ENCODE measurements at places on chromosomes 13 and 19.
A peak's percentile ranks its signal among the peaks of the same experiment; 100 is the strongest.

- peak; percentile 27 for DNase-seq
Observed at GRCh38 chr13:30679483-30680330, 55.6 kb upstream of the ALOX5AP start.

DNA sequence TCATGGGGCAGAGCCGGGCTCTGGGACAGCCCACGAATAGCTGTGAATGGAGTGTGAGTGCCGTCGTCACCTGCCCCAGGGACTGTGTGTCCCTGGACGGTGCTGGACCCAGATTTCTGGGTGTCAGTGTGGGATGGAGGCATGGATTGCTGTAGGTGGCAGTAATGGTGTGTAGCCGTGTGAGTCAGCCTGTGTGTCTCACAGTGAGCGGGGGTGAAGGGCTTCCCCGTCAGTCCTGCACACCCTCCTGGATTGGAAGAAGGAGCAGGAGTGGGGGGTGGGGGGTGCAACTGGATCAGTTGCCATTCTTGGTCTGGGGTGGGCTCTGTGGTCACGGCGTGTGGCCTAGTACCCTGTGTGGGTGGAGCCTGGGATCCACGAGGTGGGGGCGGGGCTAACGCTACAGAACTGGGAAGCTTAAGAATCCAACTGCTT lies 6.5 kb upstream of the LTBP4 start:
- DNase-seq, result no peak

DNA sequence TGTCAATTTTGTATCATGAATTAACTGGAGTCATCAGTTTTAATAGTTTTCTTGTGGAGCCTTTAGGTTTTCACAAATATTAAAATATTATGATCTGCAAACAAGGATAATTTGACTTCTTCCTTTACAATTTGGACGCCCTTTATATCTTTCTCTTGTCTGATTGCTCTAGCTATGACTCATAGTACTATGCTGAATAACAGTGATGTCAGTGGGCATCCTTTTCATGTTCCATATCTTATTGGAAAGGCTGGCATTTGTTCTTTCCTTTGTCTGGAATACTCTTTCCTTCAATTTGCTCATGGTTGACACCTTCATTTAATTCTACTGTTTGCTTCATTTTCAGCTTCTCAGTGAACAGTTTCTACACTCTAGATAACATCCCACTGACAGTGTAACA lies 1129.3 kb downstream of the SLITRK5 start:
- DNase-seq, result no peak

DNA sequence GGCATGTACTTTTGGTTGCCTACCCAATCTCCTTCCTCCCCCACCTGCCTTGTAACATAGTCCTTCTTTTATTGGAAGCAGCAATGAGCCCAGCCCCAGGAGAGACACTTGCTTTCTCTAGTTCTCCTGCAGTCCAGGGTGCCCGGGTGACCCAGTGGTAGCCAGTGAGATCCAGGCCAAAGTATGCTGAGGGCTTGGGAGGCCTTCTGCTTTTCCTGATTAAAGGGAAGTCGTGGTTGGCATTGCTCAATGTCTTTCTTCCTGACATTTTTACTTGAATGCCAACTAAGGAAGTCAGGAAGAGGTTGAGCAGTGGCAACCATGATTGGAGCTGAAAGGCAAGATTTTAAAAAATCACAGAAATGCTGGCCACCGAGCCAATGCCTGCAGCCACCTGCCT lies 25.7 kb downstream of the CNMD start:
- no peak for DNase-seq

GRCh38 chr19:34041925-34042521 lies 130.3 kb upstream of the LSM14A start:
- DNase-seq, result peak; percentile 71

DNA sequence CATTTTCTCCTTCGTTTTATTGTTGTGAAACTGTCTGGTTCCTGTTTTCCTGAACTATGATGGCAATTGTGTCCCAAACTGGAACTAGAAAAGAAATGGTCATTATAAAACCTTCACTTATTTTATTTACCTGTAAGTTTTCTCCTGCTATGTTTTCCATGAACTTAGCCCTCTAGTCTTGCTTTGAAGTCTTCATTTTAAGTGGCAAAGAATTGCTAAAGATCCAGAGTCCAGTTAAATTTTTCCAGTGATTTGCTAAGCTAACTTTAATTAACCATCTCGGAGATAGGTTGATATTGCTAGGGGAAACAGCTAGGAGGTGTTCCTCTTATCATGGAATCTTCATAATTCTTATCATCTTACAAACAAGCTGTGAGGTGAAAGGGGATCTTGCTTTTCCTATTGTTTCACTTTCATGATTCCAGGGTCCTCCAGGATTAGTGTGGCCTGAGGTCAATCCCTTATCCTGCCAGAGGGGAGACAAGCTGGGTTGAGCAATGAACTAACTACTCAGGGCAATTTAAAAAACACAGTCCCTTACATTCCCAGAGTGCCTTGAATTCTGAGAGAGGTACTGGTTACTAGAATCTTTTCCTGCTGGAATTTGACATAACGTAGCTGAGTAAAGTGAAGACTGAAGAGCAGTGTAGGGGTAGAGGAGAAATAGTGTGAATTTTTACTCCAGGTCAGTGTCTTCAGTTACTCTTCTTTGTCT lies 112.5 kb downstream of the ESD start:
- DNase-seq, result no peak

DNA sequence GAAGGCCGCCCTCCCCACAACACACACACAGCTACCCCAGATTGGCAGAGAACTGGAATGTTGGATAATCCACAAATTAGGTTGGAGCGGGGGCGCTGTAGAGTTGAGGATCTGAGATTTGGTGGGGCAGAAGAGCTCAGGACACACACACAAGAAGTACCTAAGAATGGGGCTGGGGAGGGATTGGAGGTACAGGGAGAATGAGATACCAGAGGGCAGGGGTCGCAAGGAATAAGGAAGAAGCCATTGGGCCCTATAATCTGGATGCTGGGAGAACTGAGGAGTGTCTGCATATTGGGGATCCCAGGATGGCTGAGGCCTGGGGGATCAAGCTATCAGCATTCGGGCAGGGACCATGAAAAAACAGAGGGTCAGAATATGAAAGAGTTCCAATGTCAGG lies 11.5 kb downstream of the SYT3 start:
- DNase-seq, result no peak

- no peak for DNase-seq
Observed at GRCh38 chr13:66875264-66875663, 354.9 kb downstream of the PCDH9 start.

DNA sequence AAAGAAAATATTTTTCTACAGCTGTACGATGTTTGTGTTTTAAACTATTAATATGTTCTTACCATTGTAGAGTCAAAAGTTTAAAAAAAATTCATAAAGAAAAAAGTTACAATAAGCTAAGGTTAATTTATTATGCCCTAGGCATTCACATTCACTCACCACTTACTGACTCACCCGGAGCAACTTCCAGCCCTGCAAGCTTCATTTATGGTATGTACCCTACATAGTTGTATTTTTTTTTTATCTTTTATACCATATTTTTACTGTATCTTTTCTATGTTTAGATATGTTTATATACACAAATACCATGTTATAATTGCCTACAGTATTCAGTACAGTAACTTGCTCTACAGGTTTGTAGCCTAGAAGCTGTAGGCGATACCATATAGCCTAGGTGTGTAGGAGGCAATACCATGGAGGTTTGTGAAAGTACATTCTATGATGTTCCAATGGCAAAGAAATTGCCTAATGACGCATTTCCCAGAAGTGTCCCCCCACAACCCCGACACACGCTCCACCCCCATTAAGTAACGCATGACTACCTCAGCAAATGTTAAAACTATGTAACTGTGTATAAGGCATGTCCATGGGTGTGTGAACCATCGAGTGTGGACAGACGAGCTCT lies 60.4 kb downstream of the SLITRK6 start:
- DNase-seq, result no peak

GRCh38 chr19:6421075-6422014 lies 3.3 kb downstream of the KHSRP start:
- DNase-seq, result no peak

DNA sequence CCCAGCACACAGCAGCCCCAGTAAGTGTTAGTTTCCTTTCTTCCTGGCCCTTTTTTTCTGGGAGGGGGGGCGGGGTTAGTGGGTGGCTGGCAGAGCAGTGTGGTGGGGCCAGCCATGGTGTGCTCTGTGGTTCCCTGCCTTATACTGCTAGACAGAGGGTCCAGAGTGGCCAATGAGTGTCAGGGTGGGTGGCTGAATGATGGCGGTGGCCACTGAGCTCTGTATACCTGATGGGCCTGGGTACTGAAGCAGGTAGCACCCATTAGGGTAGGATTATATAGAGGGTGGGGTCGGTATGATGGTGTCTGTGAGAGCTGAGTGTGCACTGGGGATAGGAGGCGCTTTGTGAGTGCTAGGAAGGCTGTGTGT lies 13.8 kb downstream of the CIC start:
- DNase-seq, result no peak

DNA sequence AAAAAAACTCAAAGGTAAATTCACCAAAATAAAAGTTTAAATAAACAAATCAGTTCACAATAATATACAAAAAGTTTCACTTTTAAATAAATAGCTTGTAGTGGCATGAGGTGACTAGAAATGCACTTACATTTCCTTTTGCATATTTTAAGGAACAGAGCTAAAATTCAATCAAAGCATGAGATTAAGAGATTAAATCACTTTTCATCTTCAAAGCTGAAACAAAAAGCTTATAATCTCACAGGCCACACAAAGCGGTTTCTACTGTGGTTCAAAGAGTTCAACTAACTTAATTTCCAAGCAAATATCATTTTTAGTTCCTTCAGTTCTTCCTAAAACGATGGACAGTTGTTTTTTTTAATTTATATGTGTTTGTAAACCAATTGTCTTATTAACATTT lies 38.9 kb downstream of the TSC22D1 start:
- DNase-seq, result no peak

- no peak for DNase-seq
Observed at GRCh38 chr19:50209131-50209530, 5.7 kb downstream of the MYH14 start.

DNA sequence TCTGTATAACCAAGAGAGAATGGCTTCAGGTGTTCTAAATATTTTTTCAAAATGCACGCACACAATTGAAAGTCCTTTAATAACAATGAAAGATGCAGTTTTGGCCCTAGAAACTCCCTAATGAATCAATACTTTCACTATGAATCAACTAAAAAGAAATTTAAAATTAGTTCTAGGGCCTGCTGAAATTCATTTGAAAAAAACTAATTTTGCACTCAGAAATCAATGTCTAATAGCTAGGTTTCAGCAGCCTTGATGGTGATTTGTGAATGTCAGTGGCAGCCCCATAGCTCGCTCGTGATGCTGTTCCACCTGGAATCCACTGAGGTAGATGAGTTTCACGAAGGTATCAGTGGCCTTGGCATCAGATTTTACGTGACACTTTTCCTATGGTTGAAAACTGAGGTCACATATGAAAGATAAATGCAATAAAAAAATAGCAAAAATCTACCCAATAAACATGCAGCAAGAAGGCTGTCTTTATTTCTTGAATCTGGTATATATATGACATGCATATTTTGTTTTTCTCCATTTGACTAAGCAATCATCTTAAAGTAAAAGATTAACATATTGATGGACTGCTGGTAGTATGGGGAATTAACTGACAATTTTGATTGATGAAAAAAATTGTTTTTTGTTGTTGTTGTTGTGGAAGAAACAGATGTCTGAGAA lies 141.0 kb downstream of the AKAP11 start:
- DNase-seq, result no peak

GRCh38 chr19:9159891-9160290 lies 18.9 kb upstream of the OR7D2 start:
- no peak for DNase-seq

DNA sequence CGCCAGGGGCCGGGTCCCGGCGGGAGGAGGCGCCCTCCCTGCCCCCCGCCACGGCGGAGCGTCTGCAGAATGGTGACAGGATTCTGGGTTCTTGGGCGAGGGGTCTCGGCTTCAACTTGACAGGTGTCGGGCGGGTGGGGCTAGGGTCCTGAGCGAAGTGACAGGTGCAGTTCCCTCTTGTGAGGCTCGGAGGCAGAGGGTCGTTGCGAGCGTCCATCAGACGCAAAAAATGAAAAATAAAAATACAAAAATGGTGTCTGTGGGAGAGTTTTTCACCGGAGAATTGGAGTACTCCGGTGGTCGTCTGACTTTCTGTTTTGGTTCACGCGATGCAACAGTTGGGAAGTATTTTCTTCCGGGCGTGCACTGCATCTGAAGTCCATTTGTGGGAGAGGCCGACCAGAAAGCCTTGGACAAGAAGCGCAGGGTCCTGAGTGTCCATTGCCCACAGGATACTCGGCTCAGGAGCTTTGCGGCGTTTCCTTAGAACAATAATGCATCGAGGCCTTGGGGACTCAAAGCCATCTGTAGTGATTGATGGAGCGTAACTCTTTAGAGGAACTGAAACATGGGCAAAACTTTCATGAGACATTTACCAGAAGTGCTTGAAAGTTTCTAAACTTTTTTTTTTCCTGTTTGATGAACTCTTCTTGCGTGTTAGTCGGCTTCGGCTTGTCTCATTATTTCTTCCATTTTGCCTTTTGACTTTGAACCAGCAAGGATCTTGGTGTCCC lies 759 bp downstream of the RB1 start:
- no peak for DNase-seq

DNA sequence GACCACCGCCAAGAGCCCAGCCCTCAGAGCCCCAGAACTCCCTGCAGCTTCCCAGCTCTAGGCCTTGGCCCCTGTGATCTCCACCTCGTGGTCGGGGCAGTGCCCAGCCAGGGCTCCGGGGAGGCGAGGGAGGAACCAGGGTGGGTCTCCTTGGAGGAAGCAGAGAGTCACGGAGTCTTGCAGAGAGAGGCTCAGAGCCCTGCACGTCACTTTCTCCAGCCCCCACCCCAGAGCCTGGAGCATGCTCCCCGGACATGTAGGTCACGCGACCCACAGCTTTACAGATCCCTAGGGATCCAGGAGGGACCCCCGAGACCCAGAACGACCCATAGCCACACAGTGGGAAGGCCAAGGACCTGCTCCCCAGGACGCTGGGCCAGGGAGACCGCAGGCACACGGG lies 11.9 kb downstream of the GADD45B start:
- no peak for DNase-seq
